Naive thymus-derived CD8-positive, alpha-beta T cell (primary cell): ENCODE measurements at places on chromosomes 1 and 21.

- DNase-seq, result no peak
Measured at GRCh38 chr1:25003457-25004190, 73.5 kb upstream of the RUNX3 start.

GRCh38 chr1:208158640-208159554 is 85.3 kb downstream of the PLXNA2 start:
- DNase-seq, result no peak

GRCh38 chr1:84214115-84214956 is 70.3 kb downstream of the PRKACB start:
- DNase-seq, result no peak

DNA sequence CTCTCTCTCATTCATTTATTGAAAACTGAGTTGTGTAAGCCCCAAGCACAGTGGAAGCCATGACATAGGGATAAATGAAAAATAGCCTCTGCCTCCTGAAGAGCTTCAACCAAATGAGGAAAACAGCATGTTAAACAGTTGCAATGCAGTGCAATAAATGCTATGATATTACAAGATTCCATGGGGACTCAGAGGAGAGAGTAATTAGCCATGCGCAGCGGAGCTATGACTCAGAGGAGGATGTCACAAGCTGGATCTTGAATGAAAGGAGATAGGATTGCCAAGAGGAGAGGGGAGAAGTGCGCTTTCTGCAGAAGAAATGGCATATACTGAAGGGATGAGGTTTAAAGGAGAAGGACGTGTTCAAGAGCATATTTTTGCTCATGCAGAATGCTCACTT is 231.3 kb upstream of the PLXNA2 start:
- DNase-seq, result no peak

- no peak for DNase-seq
Measured at GRCh38 chr1:209134001-209134400, 449.5 kb upstream of the CAMK1G start.

GRCh38 chr1:5567839-5568238 is 424.4 kb downstream of the NPHP4 start:
- no peak for DNase-seq
